ENCODE measurements at places on chromosomes 2 and 18.

GRCh38 chr2:84832772-84833461 is 48.0 kb downstream of the TRABD2A start:
- DNase-seq = no peak

DNA sequence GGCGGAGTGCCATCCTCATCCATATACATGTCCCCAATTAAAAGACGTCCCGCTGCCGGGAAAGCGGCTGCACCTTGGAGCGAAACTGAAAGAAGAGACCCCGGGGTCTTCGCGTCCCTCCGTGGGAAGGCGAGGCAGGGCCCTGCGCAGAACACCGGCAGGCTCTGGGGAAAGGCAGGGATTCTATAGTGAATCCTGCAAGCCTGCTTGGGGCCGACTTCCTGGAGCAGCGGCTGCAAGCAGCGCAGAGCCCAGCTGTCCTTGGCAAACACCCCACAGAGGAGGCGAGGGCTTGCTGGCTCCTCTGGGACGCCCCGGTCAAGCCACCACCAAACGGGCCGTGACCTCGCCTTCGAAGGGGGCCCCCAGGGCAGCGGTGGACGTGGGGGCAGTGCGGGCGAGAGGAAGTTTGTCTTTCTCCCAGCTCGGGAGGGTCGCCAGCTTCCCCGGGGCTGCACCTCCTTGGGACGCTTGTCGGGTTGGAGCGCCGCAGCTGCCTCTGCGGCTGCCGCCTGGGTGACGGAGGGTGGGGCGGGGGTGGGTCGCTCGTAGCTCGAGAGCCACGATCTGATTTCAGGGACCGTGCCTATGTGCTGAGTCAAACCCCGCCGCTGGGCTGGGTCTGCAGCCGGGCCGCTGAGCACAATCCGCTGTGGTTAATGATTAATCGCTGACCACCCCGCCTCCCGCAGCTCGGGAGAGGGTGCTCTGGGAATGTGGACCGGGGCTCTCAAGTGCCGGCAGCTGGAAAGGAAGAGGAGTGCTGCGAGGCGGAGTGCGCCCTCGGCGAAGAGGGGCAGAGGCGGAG is 486 bp upstream of the GPR39 start:
- DNase-seq = no peak

- no peak for DNase-seq
Observed at GRCh38 chr18:13320096-13320495, 101.5 kb downstream of the LDLRAD4 start.

- no peak for DNase-seq
Observed at GRCh38 chr2:174024524-174025270, 59.5 kb upstream of the SP3 start.

DNA sequence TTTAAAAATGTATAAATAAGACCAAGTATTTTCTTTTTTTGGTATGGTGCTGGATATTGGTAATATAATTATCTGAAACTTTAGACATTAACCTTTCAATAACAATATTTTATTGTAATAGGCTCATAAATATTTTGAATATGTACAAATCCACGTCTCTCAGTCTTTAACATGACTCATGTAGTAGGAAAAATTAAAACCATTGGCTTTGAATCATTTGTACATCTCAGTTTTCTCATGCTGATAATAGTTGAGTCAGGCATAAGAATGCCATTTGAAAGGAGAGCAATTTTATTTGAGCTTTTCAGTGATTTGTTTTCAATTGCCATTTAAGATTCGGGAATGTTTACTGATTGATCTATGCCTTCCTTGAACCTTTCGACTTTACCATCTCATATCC is 364.8 kb downstream of the TGIF1 start:
- DNase-seq = no peak

- DNase-seq = no peak
Observed at GRCh38 chr18:48815581-48816324, 135.0 kb downstream of the SMAD7 start.

DNA sequence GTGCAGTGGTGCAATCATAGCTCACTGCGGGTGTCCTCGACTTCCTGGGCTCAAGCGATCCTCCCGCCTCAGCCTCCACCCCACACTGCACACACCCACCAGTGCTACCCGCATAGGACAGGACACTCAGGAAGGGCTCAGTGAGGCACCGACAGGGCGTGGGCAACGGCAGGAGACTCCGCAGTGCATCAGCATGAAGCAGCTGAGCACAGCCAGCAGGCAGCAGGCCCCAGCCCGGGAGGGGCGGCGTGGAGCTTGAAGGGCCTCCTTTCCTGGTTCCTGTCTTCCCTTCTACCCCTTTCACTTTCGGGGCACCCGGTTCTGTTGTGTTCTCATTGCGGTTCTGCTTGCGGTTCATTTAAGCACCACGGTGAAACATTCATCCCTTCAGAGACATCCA is 89.8 kb downstream of the ZNF516 start:
- no peak for DNase-seq

- no peak for DNase-seq
Observed at GRCh38 chr2:200772620-200773019, 39.1 kb upstream of the BZW1 start.

DNA sequence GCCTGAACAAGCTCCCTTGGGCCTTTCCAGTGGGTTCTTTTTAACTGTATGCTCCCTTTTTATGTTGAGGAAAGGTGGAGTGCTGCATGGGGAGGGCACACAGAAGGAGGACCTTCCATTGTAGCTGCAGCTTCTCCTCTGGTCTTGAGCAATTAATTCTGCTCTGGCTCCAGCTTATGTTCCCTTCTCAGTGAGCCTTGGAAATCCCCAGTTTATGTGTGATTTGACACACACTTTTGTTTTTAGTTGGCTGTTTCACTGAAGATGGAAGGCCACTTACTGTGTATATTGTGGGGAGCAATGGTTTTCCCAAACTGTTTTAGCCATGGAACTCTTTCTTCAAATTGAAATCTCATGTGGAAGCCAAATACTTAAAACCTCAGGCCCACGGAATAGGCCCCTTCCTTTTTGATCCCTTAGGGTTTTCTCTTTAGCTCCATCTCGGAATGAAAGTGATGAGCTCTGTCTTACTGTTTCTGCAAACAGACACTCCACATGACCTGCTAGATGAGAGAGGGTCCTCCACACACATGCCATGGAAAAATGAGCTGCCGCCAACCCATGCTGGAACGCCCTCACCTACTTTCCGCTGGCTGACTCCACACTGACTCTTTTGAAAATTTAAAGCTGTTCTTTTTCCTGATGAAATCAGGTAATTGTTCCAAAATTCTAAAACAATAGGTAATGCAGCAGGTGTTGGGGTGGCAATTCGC is 280.9 kb upstream of the SIX2 start:
- DNase-seq = no peak

Measured in stimulated activated CD8-positive, alpha-beta memory T cell treated with anti-CD3 and anti-CD28 coated beads, Interleukin-7, amount 100 ng/mL, for 24 hours (primary cell).